NCI-H1092 treated with DMSO at 0.1 percent for 48 hours (cell line): ENCODE measurements at places on chromosomes 3 and 15.
A peak's percentile ranks its signal among the peaks of the same experiment; 100 is the strongest.

GRCh38 chr15:36090286-36090946 is 489.0 kb upstream of the CDIN1 start:
- DNase-seq, result no peak

GRCh38 chr3:58874795-58875194 is 175.0 kb downstream of the CFAP20DC start:
- no peak for DNase-seq

- DNase-seq, result no peak
These were observed 1.3 kb downstream of the HHLA2 start for GRCh38 chr3:108297647-108298046.

DNA sequence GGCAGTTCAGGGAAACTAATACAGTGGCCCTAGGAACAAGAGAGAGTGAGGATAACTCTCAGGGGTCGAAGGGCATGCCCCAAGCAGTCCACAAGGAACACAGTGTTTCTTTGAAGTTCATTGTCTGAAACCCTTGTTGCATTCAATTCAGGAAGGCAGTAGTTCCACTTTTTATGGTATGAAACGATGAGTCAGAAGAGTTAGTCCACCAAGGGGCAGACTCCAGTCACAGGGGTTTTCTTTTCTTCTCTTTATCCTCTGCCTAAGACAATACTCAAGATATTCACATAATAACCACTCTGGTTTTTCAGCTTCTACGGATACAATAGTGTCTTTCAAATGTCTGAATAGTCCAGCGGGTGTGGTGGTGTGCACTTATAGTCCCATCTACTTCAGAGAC is 23.7 kb upstream of the TICRR start:
- no peak for DNase-seq

GRCh38 chr3:31079689-31080088 is 185.2 kb upstream of the GADL1 start:
- no peak for DNase-seq

- DNase-seq, result no peak
These were observed 283.7 kb upstream of the ICE2 start for GRCh38 chr15:60762638-60763037.

DNA sequence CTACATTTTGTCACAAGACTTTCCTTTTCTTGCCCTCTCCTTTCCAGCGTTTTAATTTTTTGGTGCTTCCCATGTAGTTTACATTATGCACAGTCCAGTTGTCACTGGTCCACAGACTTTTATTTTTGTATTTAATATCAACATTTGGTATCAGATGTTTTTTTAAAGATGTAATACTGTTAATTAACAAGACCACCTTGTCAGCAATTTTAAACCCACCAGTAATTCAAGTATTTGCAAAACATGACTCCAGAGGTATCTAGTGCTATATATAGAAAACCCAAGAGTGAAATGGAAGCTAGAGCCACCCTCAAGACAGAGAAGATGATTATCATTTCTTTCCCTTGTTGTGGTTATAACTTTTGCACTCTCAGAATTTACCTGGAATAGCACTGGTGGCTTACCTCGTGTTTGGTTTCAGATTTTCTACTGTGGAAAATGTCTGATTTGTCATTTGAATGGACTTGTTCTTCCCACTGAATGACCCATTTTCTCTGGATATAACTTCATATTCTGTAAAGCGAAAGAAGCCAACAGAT is 56.2 kb downstream of the TFG start:
- no peak for DNase-seq

DNA sequence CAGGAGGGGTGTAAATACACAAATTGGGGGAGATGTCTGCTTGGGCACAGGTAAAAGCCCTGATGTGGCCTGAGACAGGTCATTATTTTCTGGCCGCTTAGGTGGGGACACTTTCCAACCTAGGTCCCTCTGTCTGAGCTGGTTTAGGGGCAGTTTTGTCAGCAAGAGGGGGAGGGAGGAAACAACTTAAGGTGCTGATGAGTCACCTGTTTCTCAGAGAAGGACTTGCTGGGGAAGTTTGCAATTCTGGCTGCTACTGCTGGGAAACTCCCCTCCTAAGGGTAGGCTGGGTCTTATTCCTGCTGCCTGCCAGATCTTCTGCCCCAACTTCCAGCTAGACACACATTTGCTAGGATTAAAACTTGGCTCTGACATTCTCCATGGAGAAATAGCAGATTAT is 4.8 kb upstream of the RHOV start:
- DNase-seq, result no peak

GRCh38 chr3:64291956-64292355 is 66.7 kb upstream of the PRICKLE2 start:
- no peak for DNase-seq

GRCh38 chr3:62414786-62415185 is 41.4 kb upstream of the FEZF2 start:
- no peak for DNase-seq

DNA sequence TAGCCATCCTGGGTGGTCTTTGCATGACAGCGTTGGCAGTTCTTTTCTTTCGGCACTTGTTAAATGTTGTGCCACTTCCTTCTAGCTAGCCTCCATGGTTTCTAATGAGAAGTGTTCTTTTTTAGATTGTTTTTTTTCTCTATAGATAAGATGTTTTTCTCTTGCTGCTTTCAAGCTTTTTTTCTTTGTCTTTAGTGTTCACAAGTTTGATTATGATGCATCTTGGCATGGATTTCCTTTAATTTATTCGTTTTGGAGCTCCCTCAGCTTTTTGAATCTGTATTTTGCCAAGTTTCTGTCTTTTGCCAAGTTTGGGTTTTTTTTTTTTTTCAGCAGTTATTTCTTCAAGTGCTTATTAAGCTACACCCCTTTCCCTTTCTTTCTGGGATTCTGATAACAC is 53.1 kb downstream of the TM2D3 start:
- DNase-seq, result no peak

- DNase-seq, result no peak
These were observed 183.5 kb downstream of the SUCNR1 start for GRCh38 chr3:152056987-152057386.

GRCh38 chr3:126053949-126054569 is 29.9 kb downstream of the SLC41A3 start:
- DNase-seq, result no peak

GRCh38 chr3:196499807-196500524 is 3.6 kb downstream of the RNF168 start:
- no peak for DNase-seq

DNA sequence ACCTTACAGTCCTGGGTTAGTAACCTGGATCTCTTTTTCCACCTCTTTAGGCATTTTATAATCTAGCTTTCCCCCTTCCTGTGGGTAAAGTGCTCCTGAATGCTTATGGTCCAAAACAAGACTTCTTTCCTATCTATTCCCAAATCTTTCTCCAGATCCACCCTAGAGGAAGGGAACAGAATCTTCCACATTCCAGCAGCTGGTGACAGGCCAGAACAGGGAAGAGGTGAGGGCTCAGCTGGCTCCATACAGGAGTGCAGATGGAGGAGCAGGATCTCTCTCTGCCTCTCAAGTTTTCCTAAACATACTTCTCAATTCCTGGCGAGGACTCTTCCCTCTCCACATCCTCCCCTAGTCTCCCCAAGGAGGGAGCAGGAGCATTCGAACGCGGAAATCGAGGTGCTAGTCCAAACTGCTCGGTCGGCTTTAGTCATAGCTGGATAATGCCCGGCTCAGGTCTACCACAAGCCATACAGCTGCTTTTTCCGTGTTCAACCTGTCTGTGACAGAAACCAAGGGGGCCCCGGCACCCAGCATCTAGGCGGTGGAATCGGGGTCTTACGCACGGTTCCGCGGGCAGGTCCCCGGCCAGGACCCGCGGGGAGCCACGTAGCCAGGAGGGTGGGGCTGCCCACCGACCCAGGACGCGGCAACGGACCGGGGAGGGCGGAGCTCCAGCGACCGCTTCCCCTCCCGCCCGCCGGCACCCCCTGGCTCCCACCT is 4.0 kb downstream of the RASSF1 start:
- peak; percentile 1 for DNase-seq
